Stimulated activated CD8-positive, alpha-beta memory T cell treated with anti-CD3 and anti-CD28 coated beads, Interleukin-7, amount 100 ng/mL, for 4 hours (primary cell): ENCODE measurements at places on chromosomes 1 and 21.

GRCh38 chr21:45148316-45148990, 74.1 kb downstream of the ADARB1 start:
- no peak for DNase-seq

- DNase-seq = no peak
Measured at GRCh38 chr1:153649863-153650235, 8.7 kb upstream of the SNAPIN start.

DNA sequence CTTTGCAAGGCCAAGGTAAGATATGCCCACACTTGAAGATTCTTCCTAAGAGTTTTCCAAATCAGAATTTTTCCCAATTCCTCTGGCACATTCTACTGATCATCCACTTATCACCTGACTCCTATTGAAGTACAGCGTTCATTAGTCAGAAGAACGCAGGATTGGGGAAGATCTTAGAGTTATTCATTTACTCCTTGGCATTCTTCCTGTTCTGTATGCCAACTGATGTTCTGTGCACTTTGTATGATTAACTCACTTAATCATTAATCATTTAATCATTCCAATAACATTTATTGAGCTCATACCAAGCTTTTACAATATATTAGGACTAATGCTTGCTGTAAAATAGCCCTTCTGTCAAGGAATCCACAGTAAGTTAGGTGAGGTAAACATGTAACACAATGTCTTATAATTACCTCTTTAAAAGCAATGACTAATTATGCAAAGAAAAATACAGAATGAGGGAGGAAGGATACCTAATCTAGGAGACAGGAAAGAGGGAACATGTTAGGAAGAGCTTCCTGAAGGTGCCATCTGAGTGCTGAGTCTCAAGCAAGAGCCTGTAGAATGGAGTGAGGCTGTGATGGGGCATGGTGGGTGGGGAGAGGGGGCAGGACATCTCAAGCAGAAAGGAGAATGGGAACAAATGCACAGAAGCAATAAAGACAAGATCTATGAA, 71.1 kb upstream of the DPT start:
- no peak for DNase-seq

DNA sequence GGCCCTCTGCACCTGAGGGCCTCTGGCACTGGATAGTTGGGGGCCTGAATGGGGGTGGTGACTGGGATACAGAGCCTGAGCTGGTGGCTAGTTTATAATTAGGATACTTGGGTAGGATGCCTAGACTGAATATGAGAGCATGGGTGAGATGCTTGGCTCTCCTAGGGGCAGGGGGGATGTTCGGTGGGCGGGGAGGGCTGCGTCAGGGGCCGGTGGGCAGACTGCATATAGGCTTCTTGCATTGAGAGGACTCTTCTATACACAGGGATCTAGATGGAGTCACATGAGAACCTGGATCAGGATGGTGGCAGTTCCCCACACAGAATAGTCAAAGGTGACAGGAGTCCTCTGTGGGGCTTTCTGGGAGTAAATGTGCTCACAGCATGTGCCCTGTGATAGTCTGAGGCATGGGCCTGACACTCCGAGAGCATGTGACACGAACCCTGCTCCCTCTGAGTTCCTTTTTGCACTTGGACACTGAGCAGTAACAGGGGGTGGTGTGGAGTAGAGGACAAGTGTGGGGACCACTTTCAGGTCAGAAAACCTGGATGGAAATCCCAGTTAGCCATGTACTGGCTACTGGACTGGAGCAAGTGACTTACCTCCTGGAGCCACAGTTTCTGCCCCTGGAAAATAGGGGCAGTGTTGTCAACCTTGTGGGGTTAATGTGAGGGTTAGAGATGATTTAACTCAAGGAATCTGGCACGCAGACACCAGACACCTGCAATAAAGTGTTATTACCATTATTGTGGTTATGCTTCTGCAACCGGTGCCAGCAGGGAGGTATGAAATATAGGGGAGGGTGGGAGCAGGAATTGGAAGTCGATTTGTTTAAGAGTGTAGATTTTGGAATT, 2.2 kb downstream of the MAP7D1 start:
- DNase-seq = no peak

DNA sequence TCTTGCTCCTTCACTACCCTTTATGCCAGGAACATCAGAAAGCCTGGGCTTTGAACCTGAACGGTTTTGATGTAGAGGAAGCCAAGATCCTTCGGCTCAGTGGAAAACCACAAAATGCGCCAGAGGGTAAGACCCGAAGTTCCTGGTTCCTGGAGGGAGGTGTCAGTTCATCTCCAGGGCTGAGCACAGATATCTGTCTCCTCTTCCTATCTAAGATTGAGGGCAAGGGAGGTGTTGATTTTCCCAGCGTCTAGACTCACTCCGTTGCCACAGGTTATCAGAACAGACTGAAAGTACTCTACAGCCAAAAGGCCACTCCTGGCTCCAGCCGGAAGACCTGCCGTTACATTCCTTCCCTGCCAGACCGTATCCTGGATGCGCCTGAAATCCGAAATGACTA, 915 bp downstream of the CDC20 start:
- DNase-seq = no peak

GRCh38 chr1:156493154-156493631, 7.4 kb downstream of the MEF2D start:
- DNase-seq = no peak

GRCh38 chr1:18527921-18528320, 47.2 kb downstream of the KLHDC7A start:
- no peak for DNase-seq

DNA sequence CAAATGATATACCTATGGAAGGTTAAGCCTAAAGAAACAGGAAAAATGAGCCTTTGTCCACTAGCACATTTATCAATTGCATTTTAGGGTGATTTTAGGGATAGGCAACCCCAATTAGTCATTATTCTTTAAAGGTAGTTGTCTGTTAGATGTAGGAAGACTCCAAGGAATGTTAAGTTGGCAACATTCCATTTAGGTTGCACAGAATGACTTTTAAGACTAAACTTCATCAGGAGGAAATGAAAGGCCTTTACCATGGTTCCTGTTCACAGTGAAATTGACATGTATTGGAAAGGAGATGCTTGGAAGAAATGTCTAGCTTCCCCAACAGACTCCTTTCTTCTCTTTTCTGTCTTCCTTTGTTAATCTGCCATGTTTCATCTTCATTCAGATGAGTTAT, 1.6 kb upstream of the APOBEC4 start:
- DNase-seq = no peak

DNA sequence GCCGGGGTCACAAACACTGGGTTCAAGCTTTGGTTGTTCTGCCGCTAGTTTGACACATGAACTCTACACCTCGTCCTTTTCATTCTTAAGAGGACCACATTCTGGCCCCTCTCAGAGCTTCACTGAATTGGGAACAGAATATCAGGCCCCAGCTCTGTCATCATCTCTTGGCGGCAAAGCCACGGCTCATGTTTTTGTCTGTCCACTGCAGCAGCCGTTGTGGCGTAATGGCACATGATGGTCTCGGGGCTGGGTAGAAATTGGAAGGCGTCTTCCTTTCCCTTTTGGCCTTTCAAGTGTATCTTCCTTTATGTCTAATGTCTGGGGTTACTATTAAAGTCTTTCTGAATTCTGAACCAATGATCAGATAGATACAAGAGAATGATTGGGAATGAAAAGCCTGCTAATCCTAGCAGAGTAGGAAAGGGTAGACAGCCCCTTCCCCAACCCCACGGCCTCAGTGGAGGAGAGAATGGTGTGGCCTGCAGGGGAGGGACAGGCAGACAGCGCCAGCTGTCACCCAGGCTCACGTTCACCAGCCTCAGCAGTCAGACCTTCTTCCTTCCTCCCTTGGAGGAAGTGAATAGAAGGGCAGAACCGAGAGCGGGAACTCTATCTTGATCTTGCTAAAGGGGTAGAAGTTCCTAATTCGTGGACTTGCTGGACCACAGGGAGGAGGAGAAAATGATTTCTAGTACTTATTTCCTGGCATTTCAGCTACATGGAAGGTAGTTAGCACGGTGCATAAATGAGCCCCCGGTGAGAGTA, 498.1 kb downstream of the KIF26B start:
- DNase-seq = no peak

DNA sequence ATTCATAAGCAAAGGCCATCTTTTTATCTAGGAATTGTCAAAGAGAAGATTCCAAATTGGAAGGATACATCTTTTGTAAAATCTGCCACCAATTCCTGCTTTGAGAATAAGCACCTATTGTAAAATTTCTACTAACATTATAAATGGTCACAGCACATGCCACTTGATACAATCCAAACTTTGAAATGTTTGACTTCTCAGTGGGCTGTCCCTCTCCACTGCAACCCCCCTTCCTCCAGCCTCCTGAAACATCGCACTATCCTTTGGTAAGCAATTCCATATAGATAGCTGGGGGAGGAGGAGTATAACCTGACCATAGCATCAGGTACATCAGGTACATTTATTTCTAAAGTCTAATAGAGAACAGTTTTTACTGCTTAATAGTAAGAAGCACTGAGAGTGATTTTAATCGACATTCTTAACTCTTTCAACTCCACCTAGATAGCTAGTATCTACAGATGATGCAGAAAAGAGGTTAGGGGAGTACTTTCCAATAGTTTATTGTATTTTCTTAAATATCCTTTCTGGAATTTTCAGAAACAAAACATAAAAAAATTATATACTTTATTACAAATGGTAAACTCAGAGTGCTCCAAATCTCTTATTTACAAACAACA, 2.9 kb downstream of the JUN start:
- DNase-seq = no peak

DNA sequence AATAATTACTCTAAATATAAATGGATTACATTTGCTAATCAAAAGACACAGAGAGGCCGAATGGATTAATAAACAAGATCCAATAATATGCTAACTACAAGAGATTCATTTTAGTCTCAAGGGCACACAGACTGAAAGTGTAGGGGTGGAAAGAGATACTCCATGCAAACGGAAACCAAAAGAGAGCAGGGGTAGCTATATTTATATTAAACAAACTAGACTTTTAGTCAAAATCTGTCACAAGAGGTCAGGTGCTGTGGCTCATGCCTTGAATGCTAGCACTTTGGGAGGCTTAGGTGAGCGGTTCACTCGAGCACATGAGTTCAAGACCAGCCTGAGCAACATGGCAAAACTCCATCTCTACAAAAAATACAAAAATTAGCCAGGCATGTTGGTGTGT, 33.6 kb upstream of the DISP1 start:
- no peak for DNase-seq

GRCh38 chr21:16305686-16306085, 575.9 kb downstream of the USP25 start:
- DNase-seq = no peak

GRCh38 chr1:224727351-224728289, 111.5 kb downstream of the CNIH3 start:
- DNase-seq = no peak

DNA sequence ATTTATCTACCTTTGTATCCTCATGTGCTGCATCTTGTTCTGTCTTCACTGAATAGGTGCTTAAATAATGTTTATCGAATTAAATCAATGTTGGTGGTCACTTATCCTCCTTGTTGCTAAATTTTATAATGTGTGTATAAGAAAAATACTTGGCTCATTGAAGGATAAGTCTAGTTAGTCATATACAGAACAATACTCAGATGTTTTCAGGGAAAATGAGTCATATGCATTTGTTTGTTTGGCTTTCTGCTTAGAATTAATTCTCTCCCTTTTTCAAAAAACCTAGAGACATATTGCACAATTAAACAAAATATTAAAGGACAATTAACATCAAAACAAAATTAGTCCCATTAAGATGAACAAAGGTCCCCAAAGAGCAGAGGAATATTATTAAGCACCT, 89.0 kb downstream of the UBE2U start:
- no peak for DNase-seq

- no peak for DNase-seq
Measured at GRCh38 chr21:36966821-36967768, 626 bp upstream of the HLCS start.

- no peak for DNase-seq
Measured at GRCh38 chr1:118627435-118627834, 360.7 kb downstream of the TBX15 start.

GRCh38 chr1:82073071-82073470, 272.3 kb downstream of the ADGRL2 start:
- no peak for DNase-seq

- no peak for DNase-seq
Measured at GRCh38 chr1:65208563-65208973, 60.6 kb downstream of the AK4 start.
